Tibial artery (tissue), 4 donors: ENCODE measurements at places on chromosomes 11 and 22.

GRCh38 chr11:120400564-120401364 lies 64.6 kb downstream of the ARHGEF12 start:
- no peak for DNase-seq
- no peak overlapping the region for H3K4me3 ChIP-seq
- H3K27me3 ChIP-seq, result no peaks in the 10 kb centered on the region
- H3K27ac ChIP-seq, result no peak overlapping the region
- H3K36me3 ChIP-seq, result no peaks in the 10 kb centered on the region

DNA sequence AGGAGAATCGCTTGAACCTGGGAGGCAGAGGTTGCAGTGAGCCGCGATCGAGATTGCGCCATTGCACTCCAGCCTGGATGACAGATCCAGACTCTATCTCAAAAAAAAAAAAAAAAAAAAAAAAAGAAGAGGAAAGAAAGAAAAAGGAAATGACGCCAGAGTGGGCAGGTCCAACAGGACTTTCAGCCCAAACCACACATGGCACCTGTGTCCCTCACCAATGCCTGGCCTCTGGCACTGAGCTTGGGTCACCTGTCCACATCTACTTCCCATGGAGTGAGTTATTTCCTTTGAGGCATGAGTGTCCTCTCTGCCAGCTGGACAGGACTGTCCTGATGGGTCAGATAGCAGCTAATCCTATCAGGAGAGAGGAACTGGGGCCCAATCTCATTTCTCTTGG lies 15.2 kb upstream of the GCAT start:
- no peak overlapping the region for H3K27ac ChIP-seq
- DNase-seq, result no peak
- no peak overlapping the region for H3K4me3 ChIP-seq
- no peaks in the 10 kb centered on the region for H3K36me3 ChIP-seq
- no peaks in the 10 kb centered on the region for H3K27me3 ChIP-seq

DNA sequence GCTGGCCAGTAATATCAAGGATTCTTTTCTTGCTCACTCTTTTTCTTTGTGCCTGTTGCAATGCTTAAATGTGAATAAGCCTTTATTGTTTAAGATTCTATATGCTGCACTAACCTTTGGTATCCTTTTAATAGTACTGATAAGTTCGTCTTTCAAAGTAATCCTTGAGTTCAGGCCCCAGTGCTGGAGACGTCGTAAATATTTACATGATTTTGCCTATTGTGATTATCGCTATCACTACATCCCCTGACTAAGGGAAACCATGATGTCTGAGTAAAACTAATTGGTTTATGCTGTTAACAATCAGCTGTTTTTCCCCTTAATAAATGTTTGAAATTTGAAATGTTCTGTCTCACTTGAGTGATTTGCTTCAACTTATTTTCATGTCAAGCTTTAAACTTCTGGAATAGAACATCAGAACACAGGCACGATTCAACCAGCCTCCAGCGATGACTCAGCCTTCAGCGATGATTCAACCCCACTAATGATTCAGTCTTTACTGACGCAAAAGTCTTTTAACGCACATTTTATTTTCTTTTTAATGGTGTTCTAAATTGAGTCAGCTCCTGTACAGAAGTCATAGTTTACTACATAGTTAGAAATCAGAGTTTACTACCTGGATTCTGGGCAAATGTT lies 3.9 kb downstream of the HTATIP2 start:
- H3K27ac ChIP-seq, result peak overlapping the region; percentile 65
- DNase-seq, result peak; percentile 63
- peaks cover 5% of the 10 kb centered on the region for H3K36me3 ChIP-seq
- no peak overlapping the region for H3K4me3 ChIP-seq

DNA sequence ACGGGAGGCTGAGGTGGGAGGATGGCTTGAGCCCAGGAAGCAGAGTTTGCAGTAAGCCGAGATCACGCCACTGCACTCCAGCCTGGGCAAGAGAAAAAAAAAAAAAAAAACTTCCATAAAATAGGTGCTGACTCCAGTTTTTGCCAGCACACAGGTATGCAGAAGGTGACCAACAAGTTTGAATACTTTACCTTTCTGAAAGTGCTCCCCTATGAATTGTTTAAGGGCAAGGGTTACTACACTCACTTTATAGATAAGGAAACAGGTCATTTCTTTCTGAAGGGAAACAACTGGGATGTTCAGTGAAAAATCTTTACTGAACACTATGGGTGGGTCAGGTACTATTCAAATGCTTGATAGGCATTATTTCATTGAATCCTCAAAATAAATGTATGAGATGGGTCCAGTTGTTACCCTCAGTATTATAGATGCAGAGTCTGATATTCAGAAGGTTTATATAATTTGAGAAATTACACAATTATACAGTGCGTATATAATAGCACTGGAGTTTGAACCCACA lies 538.5 kb downstream of the INSC start:
- no peak overlapping the region for H3K4me3 ChIP-seq
- peaks cover 18% of the 10 kb centered on the region for H3K4me1 ChIP-seq
- H3K27me3 ChIP-seq, result no peaks in the 10 kb centered on the region
- H3K36me3 ChIP-seq, result no peaks in the 10 kb centered on the region

DNA sequence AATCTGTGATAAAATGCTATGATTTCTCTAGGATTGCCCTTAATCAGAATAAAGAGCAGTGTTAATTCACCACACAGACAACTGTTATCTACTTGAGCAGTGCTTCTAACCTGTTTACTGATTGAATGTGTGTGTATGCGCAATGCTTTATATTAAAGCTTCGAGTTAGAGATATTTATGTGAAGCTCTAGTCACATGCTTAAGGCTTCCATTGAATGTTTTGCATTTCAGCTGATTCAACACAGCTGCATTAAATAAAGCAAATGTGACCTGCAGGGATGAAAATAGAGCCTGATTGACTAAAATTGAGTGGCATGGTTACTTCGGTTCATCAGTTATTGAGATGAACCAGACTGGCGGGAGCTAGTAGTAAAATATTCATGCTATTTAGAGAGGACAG lies 395.3 kb downstream of the JRKL start:
- H3K27me3 ChIP-seq, result no peaks in the 10 kb centered on the region
- no peak overlapping the region for H3K27ac ChIP-seq
- no peak overlapping the region for H3K4me3 ChIP-seq
- no peaks in the 10 kb centered on the region for H3K4me1 ChIP-seq
- DNase-seq, result no peak
- H3K36me3 ChIP-seq, result no peaks in the 10 kb centered on the region

GRCh38 chr11:22699388-22699787 lies 33.0 kb downstream of the GAS2 start:
- no peak overlapping the region for H3K27ac ChIP-seq
- H3K36me3 ChIP-seq, result no peaks in the 10 kb centered on the region
- no peaks in the 10 kb centered on the region for H3K27me3 ChIP-seq
- DNase-seq, result no peak

DNA sequence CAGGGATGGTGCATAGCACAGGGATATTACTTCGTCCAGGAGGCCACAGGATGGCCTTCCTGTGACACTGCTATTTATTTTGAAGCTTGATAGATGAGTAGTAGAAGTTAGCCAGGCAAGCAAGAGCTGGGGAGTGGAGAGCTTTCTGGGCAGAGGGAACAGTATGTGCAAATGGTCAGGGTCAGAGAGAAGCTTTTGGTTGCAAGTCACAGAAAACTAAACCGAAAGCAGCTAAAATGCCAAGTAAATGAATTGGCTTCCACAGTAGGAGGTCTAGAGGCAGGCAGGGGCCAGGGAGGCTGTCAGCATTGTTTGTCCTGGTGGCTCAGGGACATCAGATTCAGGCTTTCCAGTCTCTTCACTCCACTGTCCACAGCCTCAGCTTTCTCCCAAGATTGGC lies 247.5 kb downstream of the GRIK4 start:
- DNase-seq, result no peak
- H3K27ac ChIP-seq, result no peak overlapping the region
- H3K36me3 ChIP-seq, result no peaks in the 10 kb centered on the region
- H3K4me3 ChIP-seq, result no peak overlapping the region
- no peaks in the 10 kb centered on the region for H3K27me3 ChIP-seq
- no peaks in the 10 kb centered on the region for H3K4me1 ChIP-seq
